A549 (cell line): ENCODE measurements at places on chromosomes 1 and 21. TPM values are rescaled to one million over a fixed set of nuclear protein-coding genes. Genes with fewer than 3 reads are reported as not detected.

RHEX gene
- polyA plus RNA-seq, result not detected in 3 replicates

GRCh38 chr1:110067479-110067892 lies 3.0 kb downstream of the ALX3 start:
- no peak for DNase-seq

- no peak for DNase-seq
Measured at GRCh38 chr1:50492142-50492541, 68.9 kb upstream of the DMRTA2 start.

DNA sequence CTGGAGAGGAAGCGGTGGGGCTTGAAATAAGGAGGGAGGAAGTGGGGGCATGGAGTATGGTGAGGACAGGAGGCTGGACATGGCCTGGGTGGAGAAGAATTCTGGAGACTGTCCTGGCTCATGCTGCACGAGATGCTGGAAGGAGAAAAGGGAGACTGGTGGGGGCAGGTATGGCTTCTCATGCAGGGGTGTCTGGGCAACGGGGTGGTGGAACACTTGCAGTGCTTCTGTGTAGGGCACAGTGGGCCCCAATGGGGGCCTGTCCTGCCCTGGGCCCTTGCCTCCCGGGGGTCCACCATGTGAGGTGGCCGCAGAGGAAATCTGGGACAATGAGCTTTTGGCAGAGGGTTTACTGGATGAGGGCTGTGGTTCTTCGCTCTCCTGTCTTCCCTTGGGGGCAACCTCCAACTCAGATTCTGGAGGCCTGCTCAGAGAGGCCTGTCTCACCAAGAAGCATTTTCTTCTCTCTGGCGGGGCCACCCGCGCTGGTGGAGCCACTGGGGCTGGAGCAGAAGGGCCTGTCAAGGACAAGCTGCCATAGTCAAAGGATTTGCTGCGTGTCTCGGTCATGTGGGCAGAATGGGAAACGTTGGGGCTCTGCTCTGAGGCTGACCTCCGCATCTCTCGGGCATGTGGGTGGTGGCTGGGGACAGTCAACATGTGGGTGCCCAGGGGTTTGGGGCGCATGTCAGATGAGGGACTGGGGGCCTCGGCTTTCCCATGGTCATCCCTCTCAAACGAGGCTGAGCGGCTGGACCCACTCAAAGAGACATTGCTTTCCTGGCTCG lies 96.9 kb upstream of the EDN2 start:
- DNase-seq, result no peak

DNA sequence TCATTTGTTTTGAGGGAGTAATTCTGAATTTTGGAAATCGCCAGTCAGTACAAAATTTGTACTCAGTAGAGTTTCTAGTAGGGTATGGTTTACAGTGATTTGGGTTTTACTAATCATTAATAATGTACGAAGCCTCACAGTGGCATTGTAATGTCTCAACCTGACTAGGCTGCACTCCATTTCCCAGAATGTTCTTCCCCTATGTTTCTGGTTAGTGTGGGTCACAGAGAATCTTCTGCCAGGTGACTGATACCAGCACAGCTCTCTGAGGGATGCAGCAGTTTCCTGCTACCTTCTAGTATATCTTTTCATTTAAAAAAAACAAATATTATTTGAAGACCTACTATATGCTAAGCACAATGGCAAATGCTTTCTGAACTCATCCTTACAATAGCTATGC lies 112.9 kb downstream of the PTPN14 start:
- no peak for DNase-seq

DNA sequence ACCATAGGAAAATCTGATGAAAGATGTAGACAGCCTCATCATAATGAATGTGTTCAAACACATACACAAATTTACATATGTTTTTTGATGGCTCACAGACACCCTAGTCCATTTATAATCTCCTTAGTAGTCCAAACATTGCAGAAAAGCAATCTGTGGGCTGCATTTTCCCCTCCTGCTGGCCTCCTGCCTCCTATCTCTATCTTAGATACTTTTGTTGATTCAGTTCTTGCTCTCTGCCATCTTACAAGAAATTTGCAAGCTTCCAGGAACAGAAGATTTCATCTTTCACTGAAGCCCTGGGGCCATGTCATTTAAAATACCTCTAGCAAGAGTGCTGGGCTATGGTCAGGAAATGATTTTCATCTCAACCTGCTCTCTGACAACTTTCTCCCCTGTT lies 50.6 kb downstream of the DUSP10 start:
- DNase-seq, result no peak

- DNase-seq, result peak; percentile 87
Measured at GRCh38 chr1:28668191-28668955, at the start of gene GMEB1. Gene GMEB1 (plus strand): TSS chr1:28668784. CDS start chr1:28683613, 14,829 bp downstream.
